ENCODE measurements at places on chromosomes 1 and 21.

DNA sequence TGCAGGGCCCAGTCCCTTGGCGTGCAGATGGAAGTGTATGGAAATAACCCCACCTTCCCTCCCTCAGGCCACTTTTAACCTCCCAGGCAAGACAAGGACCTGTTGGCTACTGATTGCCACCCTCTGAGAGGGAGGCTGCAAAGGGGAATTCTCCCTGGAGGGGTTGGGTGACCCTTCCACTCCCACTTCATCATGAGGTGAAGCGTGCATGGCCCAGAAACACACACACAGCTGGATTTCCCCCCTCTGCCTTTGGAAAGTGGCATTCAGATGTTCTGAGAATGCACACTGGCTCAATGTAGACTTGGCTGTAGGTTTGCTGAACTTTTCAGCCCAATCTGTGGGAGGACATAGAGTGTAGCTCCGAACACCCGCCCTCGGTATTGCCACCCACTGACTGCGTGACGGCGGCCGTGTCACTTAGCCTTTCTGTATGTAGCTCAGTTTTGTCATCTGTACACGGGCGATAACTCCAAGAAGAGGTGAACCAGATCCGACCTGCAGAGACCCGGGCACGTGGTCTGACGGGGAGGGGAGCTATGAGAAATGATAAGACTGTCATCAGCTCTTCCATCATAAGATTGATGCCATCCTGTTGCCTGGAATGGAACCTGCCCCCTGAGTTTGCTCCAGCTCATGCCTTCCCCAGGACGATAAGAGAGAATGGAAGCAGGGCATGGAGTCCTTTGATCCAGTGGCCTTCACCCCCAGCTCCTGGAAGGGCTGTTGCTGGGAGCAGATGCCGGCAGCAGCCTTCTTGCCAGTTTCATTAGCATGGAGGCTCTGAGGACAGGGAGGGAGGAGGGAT lies 19.3 kb downstream of the MIIP start:
- no peak for DNase-seq

DNA sequence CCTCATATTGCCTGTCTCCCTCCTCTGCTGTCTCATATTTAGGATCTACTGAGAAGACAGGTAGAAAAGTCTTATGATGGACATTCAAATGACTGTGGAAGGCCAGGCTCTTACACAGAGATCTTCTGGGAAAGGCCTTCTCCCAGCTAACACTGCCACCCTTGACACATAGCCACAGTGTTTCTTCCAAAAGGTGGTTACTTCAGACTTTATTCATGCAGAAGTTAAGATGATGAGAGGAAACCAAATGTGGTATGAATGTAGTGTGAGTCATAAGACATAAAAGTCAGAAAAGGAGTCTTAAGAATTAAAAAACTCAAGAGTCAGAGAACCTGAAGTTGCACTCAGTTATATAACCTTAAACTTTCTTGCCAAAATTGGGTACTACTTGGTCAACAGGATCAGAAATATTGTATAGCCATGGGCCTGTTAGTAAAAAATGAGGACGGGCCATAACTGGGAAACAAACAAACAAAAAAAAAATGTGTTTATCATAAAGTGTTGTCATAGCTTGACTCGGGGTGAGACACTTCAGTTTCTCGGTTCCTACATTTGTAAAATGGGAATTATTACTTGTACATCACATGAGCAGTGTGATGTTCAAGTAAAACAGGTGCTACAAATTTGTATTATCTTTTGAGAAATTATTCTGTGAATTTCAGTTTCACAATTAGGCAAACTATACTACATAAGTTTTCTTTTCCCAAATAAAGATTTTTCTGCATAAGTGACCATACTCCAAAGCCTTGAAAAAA lies 1.2 kb upstream of the DENND1B start:
- no peak for DNase-seq

- DNase-seq = no peak
Measured at GRCh38 chr1:18005238-18005637, 102.4 kb upstream of the IGSF21 start.

DNA sequence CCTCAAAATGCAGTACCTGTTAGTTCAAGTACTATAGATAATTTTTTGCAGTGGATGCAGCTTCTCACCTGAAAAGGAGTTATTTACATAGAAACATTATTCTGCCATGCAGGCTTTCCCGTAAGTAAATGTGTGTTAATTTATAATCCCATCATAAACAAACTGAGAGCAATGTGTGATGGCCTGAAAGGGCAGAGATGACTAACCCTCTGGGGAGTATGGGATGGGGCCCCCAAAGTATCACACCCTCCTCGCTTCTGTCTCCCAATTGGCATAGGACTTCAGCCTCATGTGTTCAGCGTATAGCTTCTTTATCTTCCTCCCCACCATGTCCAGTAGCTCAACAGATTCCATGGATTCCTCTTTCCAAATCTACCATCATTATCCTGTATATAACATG lies 7.6 kb downstream of the HMGCL start:
- no peak for DNase-seq

GRCh38 chr1:192588546-192588945 lies 13.0 kb downstream of the RGS1 start:
- no peak for DNase-seq

DNA sequence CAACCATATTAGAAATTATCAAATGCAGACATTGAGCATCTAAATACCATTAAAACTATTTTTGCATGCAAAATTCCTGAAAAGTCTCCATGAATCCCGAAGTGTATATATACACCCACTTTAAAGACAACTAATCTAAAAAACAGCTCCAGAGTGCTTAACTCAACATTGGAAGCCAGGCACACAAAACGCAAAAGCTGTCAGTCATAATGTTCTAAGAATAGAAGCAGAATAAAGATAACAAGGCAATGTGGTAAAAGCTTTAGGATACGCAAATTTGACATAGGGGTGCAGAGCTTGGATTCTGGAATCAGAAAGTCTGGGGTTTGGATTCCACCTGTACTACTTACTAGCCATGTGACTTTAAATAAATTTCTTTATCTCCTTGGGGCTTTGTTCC lies 62.5 kb downstream of the SMYD3 start:
- no peak for DNase-seq
